ENCODE measurements at places on chromosomes 12 and 14.
A peak's percentile ranks its signal among the peaks of the same experiment; 100 is the strongest.

- DNase-seq, result no peak
These were observed 11.3 kb upstream of the FAM181A start for GRCh38 chr14:93915800-93916199.

DNA sequence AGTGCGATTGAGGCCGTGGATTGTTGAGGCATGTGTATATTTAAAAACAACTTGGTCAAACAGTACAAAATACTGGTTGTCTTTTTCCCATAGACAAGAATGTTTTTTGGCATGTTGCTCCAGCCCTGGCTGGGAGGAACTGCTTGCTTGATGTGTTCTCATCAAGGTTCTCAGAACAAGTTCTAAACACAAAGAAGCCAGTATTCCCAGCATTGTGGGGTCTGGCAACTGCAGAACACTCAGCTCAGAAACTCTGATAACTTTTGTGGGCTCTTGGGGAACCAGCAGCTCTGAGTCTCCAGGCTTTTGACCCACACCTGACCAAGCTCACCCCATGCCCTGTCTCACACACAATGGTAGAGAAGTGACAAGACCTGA lies 27.1 kb upstream of the DICER1 start:
- no peak for DNase-seq

- no peak for DNase-seq
These were observed 4.9 kb upstream of the SLC2A3 start for GRCh38 chr12:7940906-7941305.

- no peak for DNase-seq
These were observed 23.9 kb downstream of the SERPINA10 start for GRCh38 chr14:94269156-94269555.

DNA sequence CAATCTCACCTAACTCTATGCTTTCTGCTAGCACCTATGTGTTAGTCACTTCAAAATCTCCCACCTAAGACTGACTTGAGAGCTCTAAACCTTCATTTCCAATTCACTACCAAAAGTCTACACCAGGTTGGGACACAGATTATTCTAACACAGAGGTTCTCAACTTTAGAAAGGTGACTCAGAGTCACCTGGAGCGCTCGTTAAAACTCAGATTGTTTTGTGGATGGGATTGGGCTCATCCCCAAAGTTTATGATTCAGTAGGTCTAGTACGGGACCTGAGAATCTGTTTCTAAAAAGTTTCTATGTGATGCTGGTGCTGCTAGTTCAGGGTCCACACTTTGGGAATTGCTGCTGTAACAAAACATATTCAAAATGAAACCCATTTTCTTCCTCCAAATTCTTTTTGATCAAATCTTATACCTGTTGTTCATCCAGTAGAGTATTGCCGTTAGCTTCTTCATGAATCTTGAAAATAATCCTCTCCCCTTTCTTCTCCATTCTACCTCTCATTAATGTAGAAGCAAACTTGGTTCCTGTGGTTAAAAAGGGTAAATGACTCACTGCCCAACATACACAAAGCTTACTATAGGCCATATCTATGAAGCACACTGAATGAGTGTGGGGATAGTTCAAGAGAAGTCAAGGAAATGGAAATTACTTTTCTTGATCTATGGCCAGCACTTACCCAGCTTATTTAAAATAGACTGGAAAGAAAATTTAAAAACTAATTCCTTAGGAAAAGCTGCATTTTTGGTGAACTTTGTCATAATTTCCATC lies 206.7 kb downstream of the KIF21A start:
- no peak for DNase-seq

- DNase-seq, result peak; percentile 4
These were observed 87.0 kb upstream of the VRK1 start for GRCh38 chr14:96710060-96710666.

DNA sequence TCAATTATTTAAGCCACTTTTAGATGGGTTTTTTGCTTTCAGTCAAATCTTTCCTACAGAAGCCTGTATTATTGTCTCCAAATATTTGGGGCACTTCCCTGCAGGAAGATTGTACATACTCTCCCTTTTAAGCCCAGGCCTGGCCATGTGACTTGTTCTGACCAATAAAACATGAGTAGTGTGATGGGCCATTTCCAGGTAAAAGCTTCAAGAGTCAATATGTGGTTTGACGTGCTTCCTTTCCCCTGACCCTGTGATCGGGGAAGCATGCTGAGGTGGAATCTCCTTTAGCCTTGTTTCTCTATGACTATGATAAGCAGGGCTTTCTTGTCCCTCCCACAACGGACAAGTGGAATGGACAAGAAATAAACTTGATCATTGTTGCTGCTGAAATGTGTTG lies 14.2 kb upstream of the NIN start:
- no peak for DNase-seq

DNA sequence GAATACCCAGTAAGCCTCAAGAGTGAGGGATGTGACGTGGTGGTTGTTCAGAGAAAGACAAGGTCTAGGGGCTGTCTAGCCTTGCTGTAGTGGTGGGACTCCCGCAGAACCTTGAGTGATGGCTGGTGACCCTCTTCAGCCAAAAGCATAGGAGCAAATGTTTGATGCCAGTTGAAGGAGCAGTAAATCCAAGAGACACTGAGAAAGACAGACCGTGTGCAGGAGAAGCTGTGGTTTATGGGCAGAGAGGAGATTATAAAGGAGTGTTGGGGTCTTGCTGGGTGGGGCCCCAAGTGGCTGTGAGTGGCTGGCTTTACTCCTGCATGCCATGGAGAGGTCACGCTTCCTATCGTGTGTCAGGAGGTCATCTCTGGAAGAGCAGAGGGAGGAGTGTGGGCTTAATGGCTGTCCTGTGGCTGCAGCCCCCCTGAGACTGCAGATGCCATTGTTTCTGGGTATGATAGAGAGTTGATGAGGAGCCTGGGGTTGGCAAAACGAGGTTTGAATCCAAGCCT lies 152.0 kb upstream of the CCND2 start:
- no peak for DNase-seq

- no peak for DNase-seq
These were observed 7.9 kb downstream of the CCDC85C start for GRCh38 chr14:99596071-99596627.

GRCh38 chr12:29152223-29152868 lies 3.3 kb downstream of the FAR2 start:
- no peak for DNase-seq

- no peak for DNase-seq
These were observed 13.7 kb downstream of the KRT71 start for GRCh38 chr12:52539083-52539820.

DNA sequence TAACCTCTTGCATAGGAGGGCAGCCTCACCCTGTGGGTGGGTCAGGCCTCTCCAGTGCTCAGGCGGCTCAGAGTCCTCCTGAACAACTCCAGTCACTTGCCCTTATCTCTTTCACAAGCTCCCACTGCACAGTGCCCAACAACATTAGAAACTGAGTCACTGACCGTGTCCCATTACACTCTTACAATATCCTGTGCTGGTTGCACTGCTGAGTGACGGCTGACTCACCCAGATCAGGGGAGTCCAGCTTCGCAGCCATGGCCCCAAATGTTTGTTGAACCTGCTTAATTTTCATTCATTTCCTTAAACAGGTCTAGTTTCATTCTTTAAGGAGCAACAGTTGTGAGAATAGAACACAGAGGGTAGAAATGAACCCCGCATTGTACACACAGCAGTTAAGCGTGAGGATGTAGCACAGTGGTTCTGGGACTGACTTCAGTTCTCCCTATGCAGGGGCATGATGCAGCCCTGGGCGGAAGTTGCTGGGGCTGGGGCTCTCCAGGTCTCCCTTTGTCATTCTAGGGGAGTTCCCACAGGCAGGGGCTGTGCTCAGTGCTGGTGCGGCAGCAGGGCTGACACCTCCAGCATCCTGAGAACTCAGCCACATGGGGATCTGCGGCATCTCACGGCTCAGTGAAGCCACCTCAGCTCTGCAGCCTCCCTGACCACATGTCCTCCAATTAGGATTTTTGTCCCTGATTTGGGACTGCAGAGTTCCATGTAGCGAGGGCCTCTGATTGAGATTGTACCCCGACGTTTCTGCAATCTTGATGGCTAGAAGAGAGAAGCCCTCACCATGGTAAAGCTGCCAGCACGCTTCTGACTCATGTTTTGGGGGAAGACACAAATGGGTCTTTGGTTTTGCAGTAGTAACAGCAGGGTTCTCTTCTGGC lies 16.1 kb downstream of the GPR68 start:
- DNase-seq, result peak; percentile 95

DNA sequence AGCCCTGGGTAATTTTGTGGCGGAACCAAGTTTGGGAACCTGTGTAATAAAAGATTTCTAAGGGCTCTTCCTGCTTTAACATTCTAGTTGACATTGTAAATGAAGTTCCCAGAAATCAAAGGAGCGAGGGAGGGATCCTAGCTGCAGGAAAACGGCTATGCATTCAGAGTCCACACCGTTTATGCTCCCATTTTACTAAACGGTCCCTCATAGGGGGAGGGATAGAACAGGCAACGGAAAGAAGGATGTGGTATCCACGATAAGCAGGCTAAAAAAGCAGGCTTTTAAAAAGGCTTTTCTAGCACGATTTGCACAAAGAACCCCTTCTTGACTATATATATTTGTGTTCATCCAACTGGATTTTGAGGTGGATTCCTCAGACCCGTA lies 559 bp downstream of the SYNJ2BP start:
- DNase-seq, result no peak

DNA sequence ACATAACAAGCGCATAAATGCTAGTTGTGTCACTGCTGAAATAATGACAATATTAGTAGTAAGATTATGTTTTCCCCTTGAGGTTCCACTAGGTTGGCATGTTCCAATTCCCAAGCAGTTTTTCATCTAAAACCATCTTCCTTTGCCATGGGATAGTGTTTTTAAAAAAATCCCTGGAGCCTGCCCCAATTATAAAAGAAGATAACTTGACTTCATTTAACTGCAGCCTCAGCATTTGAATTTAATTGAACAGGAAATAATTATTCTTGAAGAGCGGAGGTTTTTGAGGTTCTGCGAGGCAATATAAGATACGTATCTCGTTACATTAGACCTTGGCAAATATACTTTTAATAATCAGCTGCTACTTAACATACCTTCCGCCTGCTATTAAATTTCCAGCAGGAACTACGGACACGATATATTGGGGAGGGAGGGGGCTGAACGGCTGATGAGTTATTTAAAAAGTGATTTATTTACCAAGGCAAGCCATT lies 65.2 kb upstream of the HSPB8 start:
- no peak for DNase-seq

GRCh38 chr12:68971404-68971803 lies 38.4 kb upstream of the CPM start:
- DNase-seq, result no peak

GRCh38 chr14:35340616-35341453 lies 48.7 kb downstream of the PSMA6 start:
- DNase-seq, result no peak

DNA sequence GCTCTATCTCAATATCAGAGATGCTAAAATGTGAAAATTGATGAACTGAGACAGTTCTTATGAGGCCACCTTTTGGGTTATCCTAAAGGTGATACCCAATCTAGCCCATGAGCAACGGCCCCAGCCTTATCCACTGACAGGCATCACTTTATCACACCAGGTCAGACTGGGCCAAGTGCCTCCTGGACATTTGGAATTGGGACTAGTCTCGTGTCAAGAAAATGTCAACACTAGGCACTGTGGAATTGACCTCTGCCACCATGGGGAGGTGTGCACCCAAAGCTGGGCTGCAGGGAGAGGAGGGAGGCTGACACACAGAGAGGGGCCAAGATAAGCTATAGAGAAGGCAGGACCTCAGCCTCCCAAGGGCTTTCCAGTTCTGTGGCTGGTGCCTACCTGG lies 78.5 kb upstream of the ZFP36L1 start:
- DNase-seq, result no peak

GRCh38 chr12:109720152-109720856 lies 6.7 kb downstream of the FAM222A start:
- no peak for DNase-seq

- DNase-seq, result no peak
These were observed 13.0 kb upstream of the PNMA1 start for GRCh38 chr14:73727166-73727565.

- DNase-seq, result no peak
These were observed 112.7 kb upstream of the FRMD6 start for GRCh38 chr14:51538973-51539372.

DNA sequence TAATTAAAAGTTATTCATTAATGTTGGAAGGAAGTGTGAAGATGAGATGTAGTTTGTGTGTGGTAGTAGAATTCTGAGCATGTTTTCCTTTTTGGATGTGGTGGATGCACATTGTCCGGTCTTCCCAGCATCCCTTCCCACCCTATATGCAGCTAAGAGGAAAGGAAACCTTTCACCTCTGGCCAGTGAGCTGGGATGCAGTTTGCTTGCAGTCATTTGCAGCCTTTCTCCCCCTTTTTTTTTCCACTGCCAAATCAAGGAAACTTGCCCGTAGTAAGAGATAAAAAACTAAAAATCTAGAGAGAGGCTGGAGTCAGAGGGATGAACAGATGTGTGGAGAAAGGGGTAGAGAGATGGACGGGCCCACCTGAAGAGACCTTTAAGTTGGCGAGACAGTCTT lies 72.5 kb upstream of the SLC38A2 start:
- no peak for DNase-seq

- DNase-seq, result no peak
These were observed 24.7 kb downstream of the TRAPPC6B start for GRCh38 chr14:39145266-39145966.

GRCh38 chr12:120376934-120377572 lies 8.1 kb upstream of the MSI1 start:
- no peak for DNase-seq

DNA sequence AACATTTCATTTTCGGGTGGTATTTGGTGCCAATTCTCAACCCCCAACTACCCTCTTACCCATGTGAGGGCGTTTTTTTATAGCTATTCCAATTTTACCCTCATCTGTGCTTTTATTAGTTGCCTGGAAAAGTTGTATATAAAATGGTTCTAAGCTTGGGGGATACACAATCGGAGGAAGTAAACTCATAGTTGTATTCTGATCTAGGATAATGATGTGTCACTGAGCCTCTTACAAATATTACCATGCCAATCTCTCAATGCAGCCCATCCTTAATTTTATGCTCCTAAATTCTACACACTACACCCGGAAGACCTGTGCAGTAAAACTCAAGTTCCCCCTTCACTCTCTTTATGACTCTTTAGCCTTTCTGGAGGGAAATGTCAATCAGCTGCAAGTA lies 1206.5 kb upstream of the FLRT2 start:
- DNase-seq, result no peak

DNA sequence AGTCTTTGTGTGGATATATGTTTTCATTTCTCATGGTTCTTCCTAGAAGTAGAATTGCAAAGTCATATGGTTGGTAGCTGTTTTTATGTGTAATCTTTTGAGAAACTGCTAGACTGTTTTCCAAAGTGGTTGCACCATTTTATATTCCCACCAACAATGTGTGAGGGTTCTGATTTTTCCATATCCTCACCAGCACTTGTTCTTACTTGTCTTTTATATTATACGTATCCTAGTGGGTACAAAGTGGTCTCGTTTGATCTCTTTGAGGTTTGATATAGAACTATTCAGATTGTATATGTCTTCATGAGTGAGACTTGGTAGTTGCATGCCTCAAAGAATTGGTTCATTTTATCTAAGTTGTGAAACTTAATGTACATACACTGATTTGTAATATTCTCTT lies 91.3 kb downstream of the BEGAIN start:
- DNase-seq, result no peak

GRCh38 chr12:76276499-76277151 lies 71.6 kb downstream of the BBS10 start:
- no peak for DNase-seq

- DNase-seq, result no peak
These were observed 22.9 kb upstream of the LTBP2 start for GRCh38 chr14:74634964-74635363.

GRCh38 chr12:83010169-83010804 lies 323.6 kb downstream of the TMTC2 start:
- no peak for DNase-seq

GRCh38 chr12:12616512-12617310 lies 5.0 kb downstream of the CREBL2 start:
- DNase-seq, result no peak

- DNase-seq, result no peak
These were observed 11.3 kb upstream of the SAMD4A start for GRCh38 chr14:54555651-54556050.
